ENCODE measurements at places on chromosomes 7 and 10. TPM values are rescaled to one million over a fixed set of nuclear protein-coding genes. Genes with fewer than 3 reads are reported as not detected.

GRCh38 chr10:50807851-50808776 lies 68.4 kb downstream of the ASAH2B start:
- no peak for DNase-seq

DNA sequence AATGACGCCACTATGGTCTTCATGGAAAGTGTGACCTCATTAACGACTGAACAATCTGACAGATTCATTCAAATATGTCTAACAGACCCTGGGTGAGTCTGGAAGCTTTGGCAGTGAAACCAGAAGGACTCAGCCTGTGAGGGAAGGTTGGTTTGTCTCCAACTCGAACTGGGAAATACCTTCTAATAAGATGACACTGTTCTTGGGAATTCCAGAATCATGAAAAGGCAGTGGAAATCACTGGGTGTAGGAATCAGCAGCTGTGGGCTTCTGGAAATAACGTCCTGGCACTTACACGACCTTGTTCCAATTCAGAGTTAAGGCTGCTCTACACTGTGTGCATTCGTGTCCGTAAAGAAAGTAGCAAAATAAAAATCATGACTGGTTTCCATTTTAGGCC lies 75.1 kb downstream of the DGKI start:
- DNase-seq: no peak

GRCh38 chr7:15905251-15906040 lies 219.0 kb upstream of the MEOX2 start:
- no peak for DNase-seq

- no peak for DNase-seq
Measured at GRCh38 chr10:69451784-69452251, 553 bp downstream of the TSPAN15 start.

- DNase-seq: no peak
Measured at GRCh38 chr10:3468919-3469638, 296.5 kb upstream of the PITRM1 start.

Gene TMEM229A
- not detected for total RNA-seq

Gene TWIST1
- total RNA-seq: 5.6 TPM

DNA sequence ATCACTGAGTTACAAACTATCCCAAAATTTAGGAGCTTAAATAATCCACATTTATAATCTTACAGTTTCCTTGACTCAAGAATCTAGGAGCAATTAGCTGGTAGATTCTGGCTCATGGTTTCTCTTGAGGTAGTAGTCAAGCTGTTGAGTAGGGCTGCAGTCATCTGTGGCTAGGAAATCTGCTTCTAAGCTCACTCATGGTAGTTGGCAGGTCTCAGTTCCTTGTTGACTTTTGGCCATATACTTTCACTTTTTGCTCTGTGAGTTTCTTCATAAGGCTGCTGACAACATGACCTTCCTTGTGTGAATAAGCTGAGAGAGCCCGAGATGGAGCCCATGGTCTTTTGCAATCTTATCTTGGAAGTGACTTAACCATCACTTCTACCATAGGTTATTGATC lies 10.8 kb upstream of the ETV1 start:
- DNase-seq: no peak

- DNase-seq: no peak
Measured at GRCh38 chr7:84105586-84105985, 89.0 kb downstream of the SEMA3A start.

GRCh38 chr10:61994405-61995219 lies 93.1 kb downstream of the ARID5B start:
- no peak for DNase-seq

Gene TRIM74
- total RNA-seq: 0.44 TPM

Gene ATOH7
- total RNA-seq: not detected

- DNase-seq: no peak
Measured at GRCh38 chr10:123492016-123492415, 174.1 kb upstream of the GPR26 start.

Gene FAM13C
- not detected for total RNA-seq

Gene CFAP69
- total RNA-seq: not detected

DNA sequence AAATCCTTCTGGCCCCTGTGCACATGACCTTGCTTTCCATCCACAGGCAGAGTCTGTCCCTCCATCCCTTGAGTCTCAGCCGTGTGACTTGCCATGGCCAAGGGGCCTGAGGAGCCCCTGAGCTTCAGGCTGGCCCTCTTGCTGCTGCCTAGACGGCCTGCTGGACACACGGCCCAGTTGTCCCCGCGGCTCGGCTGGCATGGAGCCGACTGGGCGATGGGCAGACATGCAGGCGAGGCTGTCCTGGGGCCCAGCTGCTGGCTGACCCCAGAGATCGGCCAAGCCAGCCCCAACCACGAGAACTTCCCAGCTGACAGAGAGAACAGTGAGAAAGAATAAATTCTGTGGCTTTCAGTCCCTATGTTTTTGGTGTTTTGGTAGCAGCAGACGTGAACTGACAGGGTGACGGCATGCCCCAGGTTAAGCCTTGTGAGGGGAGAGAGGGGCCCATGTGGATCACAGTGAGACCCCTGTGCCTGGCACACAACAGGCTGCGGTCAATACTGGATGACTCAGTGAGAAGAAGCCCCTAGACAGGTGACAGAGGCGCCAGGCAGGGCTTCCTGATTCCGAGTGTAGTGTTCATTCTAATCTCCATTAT lies 11.7 kb downstream of the PRKAG2 start:
- DNase-seq: no peak

Gene AKR1B15
- not detected for total RNA-seq

DNA sequence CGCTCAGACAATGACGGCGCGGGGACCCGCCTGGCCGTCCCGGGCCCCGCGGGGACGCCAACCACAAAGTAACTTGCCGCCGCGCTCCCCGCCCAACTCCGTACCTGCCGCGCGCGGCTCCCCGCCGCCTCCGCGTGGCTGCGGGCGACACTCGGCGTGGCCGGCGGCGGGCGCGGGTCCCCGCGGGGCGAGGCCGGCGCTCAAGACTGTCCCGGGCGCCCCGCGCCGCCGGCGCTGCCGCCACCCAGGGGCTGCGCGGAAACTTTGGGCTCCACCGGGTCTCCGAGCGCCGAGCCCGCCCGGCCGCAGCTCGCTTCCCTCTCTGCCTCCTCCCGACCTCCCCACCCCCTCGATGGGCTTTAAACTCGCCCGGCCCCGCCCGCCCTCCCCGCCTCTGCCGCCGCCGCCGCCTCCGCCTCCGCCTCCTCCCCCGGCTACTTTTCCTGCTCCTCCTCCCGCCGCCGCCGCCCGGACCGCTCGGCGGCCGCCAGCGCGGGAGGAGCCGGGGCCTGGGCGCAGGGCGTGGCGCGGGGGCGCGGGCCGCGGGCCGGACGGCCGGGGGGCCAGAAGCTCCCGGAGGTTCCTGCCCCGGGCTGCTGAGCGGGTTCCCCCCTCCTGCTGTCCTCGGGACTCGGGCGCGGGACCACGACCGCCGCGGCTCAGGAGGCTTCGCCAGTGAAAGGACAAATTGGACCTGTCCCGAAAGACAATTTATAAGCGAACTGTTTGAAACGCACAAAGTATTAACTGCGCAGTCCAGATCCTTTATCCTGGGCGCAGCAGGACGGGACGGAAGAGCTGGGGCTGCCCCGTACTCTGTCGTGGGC lies 10.6 kb upstream of the GRB10 start:
- DNase-seq: peak; percentile 9

Gene ATP6V0A4
- total RNA-seq: not detected

Gene TOMM7
- 225 TPM for total RNA-seq

GRCh38 chr7:14673202-14673601 lies 229.3 kb downstream of the DGKB start:
- no peak for DNase-seq

Gene GHRHR
- not detected for total RNA-seq

DNA sequence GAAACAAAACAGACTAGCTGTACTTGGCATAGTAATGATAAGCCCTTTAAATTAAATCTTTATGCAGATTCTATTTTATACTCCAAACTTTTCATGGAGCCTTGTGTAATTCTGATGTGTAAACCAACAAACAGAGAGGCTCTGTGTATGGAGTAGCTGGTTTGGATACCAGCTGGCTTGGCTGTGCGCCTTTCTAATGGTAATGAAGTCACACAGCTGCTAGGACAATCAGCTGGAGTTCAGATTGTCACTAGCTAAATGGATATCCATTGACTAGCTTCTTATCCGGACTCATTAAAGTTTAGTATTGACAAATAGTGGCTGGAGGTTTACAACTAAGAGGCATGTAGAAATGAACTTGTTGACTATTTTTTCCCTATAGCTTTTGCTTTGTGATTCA lies 398.4 kb downstream of the DGKB start:
- DNase-seq: no peak

DNA sequence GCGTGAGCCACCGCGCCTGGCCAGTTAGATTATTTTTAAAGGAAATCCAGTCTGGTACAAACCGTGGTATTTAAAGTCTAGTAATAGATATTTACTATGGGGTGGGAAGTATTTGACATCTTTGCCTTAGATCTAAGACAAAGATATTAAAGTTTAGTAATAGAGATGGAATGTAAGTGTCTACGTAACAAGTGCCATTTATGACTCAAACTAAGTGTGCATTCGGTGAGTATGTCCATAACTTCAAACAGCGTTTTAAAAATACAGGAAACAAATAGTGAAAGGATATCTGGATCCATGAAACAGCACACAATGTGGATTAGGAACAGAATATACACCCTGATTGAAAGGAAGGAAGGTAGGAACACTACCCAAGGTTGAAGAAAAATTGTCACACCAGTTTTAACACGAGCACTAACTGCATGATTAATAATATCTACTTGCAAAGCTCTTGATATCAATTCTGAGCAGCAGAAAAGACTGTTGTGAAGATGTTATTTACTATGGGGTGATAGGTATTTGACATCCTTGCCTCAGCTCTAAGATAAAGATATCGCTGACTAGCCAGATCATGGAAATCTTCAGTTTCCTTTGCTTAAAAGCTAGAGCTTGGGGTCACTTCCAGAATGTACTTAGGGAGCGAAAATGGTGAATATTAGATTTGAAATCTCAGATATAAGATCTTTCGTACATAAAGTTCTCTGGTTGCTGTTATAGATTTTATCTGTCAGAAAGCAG lies 48.7 kb downstream of the EPC1 start:
- no peak for DNase-seq

Gene AUTS2
- 2.7 TPM for total RNA-seq

Gene SRRM3
- not detected for total RNA-seq

- no peak for DNase-seq
Measured at GRCh38 chr10:79473496-79474095, 28.2 kb upstream of the ZCCHC24 start.

Gene HOXA3
- total RNA-seq: not detected

DNA sequence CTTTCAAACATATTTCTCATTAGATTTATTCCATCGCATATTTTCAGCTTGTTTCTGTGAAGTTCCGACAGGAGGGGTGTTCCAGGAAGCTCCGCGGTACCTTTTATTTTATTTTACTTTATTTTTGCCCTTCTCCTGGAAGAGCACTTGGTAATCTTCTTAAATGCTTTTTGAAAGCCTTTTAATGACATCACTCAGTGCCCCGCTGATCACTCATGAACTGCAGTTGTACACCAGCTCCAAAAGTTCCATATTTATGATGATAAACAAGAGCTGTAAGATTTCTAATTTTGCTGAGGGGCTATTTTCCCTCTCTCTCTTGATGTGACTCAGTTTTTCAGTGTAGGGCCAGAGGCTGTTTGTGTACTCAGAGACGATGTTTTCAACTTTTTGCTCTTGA lies 144.4 kb downstream of the KIAA1217 start:
- DNase-seq: no peak

Gene NUPR2
- not detected for total RNA-seq

Gene CPA4
- not detected for total RNA-seq
